ENCODE measurements at places on chromosomes 7 and 10.

DNA sequence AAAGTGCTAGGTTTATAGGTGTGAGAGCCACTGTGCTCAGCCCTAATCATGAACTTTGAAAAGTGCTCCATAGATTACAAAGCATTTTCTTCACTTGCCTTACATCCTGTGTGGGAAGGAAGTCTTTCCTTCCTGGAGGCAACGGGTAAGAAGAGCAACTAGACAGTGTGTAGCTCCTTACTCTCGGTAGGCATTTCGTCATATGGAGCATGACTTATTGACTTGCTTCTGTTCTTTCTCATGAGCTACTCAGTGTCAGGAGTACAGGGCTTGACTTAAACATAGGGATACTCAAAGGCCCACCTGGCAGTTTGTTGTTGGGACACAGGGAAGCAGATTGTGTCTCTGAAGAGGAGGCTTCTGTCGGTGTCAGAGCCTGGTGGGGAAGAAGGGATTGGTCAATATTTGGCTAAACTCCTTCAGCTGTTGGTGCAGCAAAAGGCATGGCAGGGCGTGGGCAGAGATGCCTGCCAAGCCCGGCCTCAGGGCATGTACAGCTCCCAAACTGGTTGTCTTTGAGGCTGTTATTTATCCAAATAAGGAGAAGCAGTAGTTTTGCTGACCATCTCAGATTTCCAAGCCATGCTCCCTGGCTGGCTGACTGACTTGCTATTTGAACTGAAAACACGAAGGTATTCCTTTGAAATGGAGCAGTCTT lies 248.9 kb downstream of the KIAA1217 start:
- no peak for DNase-seq

- DNase-seq: no peak
These were observed 68.0 kb downstream of the TRIL start for GRCh38 chr7:28890137-28890536.

DNA sequence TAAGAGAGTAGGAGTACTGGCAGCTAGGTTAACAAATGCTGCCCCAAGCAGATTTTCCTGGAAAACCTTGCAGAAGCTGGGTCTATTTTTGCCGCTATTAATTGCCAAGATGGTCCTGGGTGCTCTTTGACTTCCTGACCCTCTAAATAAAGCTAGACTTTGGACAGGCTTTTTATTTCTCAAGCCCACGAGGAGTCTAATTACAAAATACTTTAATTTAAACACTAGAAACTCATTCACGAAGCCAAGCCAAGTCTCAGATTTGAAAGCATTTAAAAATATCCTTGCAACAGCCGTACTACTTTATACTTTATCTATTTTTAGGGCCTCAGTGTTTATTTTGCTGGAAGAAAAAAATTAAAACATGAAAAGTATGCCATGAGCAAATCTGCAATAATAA lies 45.1 kb downstream of the TMEM26 start:
- DNase-seq: no peak

- no peak for DNase-seq
These were observed 50.0 kb downstream of the CALD1 start for GRCh38 chr7:134829380-134829986.

DNA sequence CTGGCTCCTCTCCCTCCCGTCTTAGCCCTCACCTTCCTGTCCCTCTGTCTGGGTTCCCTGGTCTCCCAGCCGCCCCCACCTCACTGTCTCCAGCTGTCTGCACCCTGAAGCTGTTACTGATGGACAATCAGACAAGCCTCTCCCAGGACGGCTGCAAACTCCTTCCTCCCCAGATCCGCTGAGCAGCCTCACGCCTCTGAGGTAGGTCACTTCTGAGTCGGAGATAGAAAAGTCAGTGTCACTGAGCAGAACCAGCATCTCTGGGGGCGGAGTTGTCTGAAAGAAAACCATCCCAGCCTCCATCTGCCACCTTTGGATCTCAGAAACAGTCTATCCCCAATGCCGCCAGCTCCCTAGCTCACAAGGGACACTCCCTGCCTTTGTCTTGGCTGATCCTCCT lies 27.4 kb downstream of the FAM241B start:
- DNase-seq: no peak

GRCh38 chr10:30993155-30993554 lies 38.5 kb downstream of the ZNF438 start:
- DNase-seq: no peak

- no peak for DNase-seq
These were observed 76.1 kb upstream of the ANK3 start for GRCh38 chr10:60465801-60466200.

DNA sequence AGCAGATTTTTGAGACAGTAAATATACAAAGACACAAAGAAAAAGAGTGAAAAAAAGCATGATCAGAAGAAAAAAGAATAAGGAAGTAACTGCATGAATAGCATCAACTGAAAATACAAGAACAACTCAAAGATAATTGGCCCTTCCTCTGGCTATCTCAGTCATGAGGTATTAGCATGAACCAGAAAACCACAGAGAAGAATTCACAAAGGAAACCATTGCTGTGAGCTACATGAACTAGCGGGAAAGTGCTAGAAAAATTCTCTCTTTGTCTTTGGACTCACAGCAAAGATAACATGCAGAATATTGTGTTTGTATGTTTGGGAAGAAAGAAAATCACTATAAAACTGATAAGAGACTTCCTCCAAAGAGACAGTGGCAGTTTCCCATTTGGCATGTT lies 82.9 kb downstream of the SORCS1 start:
- no peak for DNase-seq

DNA sequence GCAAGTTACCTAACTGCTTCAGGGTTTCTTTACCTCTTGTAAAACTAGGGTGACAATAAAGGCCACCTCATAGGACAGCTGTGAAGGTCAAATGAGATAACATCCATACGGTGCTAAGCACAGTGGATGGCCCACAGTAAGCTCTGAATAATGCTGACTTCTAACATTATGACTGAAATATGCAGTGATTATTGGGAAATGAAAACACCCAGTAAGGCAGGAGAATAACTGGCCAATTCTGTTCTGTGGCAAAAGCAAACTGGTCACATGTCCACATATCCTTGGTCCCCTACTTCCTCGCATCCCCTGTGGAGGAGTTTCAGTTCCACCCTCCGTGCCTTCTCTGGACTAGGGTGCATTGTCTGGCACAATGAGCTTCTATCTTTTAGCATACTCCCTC lies 1.4 kb downstream of the CUBN start:
- DNase-seq: no peak

GRCh38 chr10:89838044-89838615 lies 136.7 kb downstream of the KIF20B start:
- no peak for DNase-seq

DNA sequence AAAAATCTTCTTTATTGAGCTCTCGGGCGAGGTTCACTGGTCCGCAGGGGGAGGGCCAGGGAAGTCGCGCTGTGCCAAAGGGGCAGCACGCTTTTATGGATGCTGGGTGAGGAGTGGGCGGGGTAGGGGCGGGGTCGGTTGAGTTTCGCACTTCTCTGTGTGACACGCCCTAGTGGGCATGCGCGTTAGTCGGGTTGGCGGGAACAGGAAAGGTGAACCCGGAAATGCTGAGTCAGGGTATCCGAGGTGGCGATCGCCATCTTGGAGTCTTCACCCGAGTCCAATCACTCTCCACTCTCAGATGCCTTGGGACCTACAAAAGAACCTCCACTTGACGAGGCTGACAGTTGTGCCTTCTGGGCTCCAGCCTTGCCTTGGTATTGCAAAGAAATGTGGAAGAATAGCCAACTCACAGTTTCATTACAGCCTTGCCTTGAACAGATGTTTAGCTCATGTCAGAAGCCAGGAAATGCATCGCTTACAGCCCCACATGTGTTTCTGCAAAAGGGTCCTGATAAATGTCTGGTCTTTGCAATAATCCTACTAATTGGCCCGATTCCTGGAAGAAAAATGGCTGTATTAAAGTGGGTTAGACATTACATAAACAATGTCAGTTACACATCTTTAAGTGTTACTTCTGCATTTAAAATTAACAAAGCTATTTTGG lies 64.1 kb downstream of the AHR start:
- no peak for DNase-seq

GRCh38 chr7:157596026-157596425 lies 259.2 kb downstream of the DNAJB6 start:
- no peak for DNase-seq

DNA sequence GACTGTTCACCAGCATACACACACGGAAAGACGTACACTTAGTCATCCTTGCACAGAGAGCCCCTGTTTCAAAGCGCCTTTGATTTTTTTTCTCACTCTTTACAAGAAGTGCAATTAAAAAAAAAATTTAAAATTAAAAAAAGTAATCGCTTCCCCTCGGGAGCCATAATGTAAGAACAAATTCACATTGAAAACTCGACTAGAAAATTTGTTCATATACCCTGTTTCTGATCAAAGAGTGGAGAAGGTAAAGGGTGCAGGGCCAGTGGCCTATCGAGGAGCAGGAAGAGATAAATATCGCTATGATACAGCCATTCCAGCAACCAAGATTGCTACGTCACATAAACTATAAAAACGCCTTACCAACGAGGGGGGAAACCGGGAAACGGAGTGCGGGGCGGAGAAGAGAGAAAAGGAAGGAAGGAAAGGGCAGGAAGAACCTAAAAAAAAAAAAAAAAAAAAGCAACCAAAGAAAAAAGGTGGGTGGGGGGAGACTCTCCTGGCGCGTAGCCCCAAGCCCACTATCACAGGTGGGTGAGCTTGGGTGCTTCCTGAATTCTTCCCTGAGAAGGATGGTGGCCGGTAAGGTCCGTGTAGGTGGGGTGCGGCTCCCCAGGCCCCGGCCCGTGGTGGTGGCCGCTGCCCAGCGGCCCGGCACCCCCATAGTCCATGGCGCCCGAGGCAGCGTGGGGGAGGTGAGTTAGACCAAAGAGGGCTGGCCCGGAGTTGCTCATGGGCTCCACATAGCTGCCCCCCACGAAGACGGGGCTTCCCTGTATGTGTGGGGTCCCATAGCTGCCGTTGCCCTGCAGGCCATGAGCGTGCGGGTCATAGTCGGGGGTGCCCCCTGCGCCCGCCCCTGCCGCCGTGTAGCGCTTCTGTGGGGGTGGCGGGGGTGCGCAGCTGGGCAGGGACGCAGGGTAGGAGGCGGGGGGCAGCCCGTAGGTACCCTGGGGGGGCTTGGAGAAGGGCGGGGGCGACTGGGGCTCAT lies 5.2 kb upstream of the HOXA2 start:
- DNase-seq: no peak

- DNase-seq: no peak
These were observed 109.0 kb upstream of the STARD3NL start for GRCh38 chr7:38069052-38069451.

DNA sequence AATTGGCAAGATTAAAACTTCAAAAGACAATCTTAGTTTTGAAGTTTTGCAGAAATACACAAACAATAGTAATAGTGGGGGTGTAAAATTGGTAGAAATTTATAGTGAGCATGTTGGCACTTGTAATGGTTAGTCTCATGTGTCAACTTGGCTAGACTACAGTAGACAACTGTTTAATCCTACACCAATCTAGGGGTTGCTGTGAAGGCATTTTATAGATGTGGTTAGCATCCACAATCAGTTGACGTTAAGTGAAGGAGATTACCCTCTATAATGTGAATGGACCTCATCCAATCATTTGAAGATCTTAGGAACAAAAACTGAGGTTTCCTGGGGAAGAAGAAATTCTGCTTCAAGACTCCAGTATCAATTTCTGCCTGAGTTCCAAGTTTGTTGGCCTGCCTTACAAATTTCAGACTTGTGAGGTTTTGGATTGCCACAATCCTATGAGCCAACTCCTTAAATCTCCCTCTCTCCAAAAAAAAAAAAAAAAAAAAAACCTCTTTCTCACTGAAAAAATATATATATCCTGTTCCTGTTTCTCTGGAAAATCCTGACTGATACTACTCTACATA lies 531.6 kb upstream of the IGFBP3 start:
- no peak for DNase-seq

GRCh38 chr10:111113238-111113960 lies 36.6 kb downstream of the ADRA2A start:
- DNase-seq: no peak

DNA sequence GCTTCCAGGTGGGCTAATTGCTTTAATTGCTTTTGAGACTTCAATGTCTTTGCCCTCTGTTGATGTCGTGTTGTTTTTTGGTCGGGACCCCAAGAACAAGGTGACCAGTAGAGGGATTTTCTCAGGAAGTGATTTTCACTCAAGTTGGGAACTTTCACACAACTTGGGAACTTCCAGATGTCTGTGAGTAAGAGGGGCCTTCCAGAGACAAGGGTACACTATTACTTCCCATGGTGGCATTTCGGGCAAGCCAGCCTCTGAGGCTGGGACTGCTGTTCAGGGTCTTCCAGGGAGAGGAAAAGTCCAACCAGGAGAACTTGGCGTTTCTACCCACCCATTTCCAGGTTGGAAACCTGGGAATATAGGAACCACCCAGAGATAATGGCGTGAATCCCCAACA lies 170.0 kb upstream of the CDCA7L start:
- DNase-seq: no peak

- DNase-seq: no peak
These were observed 37.0 kb upstream of the GLI3 start for GRCh38 chr7:42274053-42274452.

- peak; percentile 20 for DNase-seq
These were observed 256.9 kb upstream of the NFE2L3 start for GRCh38 chr7:25894902-25895791.

DNA sequence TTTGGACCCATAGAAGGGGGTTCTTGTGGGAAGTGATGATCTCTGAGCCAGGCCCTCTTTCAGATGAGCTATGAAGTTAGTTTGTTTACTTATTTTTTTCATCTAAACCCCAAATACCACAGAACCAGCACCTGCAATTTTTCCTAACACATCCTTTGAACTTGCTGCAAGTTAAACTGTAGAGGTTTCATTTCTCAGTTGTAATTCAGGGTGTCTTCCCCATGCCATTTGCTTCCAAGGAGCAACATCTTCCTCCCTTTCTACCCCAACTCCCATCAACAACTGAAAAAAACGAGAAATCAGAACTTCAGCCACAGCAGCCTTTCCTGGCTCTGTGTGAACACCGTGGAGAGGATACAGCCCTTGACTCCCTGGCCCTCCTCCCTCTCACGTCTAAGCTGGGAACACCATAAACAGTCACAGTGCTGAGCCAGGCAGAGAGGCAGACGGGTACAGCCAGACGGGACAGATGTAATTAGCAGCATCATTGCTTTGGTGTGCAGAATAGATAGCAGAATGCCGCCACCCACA lies 63.6 kb downstream of the RGS10 start:
- no peak for DNase-seq

Data from NCI-H1436 (cell line).